Renal cortex interstitium (tissue), 15 donors: ENCODE measurements at places on chromosomes 16 and 17.

GRCh38 chr17:41496803-41497484, 7.2 kb upstream of the KRT36 start:
- peak; percentile 47 for DNase-seq

DNA sequence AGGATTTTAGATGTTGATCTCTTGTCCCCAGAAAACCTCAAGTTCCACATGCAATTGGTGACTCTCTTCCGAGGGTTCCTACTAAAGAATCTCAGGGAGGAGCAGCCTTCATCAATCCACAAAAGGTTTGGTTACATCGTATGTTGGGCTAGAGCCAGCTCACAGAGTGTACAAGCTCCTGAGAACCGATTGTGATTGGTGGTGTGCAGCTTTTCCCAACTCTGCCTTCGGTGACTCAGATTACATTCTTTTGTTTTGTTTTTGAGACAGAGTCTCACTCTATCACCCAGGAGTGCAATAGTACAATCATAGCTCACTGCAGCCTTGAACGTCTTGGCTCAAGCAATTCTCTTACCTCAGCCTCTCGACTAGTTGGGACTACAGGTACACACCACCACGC, 172.4 kb downstream of the PMP22 start:
- DNase-seq = no peak

DNA sequence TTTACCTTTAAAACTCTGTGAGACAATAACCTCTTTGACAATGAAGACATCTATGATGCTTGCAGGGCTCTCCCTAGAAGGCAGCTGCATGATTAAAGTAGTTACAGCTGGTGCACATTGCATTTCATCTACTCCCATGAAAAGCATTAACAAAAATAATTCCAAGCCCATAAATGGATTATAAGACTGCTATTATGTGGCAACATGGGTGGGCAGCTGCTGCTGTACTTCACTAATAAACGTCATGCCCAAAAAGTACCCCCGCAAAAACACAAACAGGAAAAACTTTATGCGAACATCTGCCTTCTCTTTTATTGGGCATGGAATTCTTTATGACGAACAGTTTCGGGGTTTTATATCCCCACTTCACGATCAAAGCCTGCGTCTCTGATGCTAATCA, 224.9 kb downstream of the CA10 start:
- no peak for DNase-seq

DNA sequence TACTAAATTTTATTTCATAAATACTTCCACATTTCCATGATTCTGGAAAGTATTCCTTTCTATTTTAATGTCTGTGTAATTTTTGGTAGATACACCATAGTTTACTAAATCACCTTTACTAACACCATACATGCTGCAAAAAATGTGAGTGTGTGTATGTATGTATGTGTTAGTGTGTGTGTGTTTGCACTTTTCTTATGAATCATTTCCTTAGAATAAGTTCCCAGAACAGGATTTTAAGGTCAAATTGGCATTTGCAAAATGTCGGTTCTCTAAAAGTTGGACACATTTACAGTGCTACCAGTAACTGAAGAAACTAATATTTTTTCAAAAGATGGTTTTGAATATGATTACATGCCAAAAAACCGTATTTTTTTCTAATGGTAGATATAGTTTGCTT, 137.1 kb downstream of the CYB561 start:
- DNase-seq = no peak

- DNase-seq = no peak
Observed at GRCh38 chr16:1706386-1707192, 594 bp downstream of the MAPK8IP3 start.
